ENCODE measurements at places on chromosomes 2 and 18. TPM values are rescaled to one million over a fixed set of nuclear protein-coding genes. Genes with fewer than 3 reads are reported as not detected.
A peak's percentile ranks its signal among the peaks of the same experiment; 100 is the strongest.

DNA sequence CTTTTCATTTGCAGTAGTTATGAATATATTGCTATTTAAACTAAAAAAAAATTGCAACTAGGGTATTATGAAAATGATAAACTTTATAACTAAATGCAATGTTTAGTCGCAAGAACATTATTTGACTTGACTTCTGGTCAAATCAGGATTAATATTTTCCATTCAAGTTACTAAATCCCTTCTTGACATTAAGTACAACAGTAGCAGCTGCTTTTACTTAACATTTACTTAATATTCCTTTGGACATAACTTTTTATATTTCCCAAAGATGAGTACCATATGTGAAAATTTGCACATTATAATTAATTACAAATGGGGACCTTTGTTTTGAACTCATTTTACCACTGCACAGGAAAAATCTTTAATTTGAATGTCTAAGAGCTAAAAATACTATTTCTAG is 74.0 kb downstream of the PMS1 start:
- H3K27me3 ChIP-seq: no peaks in the 10 kb centered on the region
- DNase-seq: no peak
- no peak overlapping the region for H3K27ac ChIP-seq
- no peaks in the 10 kb centered on the region for H3K36me3 ChIP-seq
- H3K4me1 ChIP-seq: no peaks in the 10 kb centered on the region

Gene CHRND
- total RNA-seq: not detected

Gene DYSF
- 10.2 TPM for total RNA-seq

Gene CD302
- total RNA-seq: 58.1 TPM

Gene GNLY
- not detected for total RNA-seq

DNA sequence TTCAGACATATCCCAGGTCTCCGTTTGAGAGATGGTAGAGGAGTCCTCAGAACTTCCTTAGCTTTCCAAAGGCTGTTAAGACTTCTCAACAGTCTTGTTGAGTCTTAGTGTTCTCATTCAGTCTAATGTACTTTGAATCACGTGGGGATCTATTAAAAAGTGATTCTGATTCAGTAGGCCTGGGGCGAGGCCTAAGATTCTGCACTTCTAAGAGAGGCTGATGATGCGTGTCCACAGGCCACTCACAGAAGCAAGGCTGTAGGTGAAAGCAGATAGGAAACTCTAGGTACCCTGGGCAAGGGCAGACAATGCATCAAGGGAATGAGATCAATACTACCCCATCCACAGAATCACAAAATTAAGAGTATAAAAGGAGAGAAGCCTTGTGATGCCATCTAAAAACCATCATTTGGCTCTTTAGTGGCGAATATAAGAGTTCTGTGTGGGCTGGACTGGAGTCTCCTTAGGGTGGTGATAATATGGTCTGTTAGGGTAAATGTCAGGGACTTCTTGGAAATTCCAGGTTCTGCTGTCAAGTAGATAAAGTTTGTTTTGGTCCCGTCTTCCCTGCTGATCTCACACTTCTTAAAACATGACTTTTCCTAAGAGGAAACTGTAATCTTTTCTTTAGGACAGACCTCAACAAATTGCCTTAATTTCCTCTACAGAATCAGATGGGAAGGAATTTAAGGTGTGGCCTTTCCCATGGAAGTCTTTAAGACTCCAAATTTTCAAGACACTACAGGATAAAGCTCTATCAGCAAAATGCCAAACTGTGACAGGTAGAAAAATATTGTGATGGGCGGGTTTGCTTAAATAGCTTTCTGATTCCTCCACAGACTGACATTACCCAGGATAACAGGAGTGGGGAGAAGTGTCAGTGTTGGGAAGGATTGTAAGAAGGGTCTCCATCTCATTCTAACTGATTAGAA is 45.7 kb upstream of the NEMP2 start:
- H3K36me3 ChIP-seq: no peaks in the 10 kb centered on the region
- no peaks in the 10 kb centered on the region for H3K27me3 ChIP-seq
- no peak overlapping the region for H3K4me3 ChIP-seq
- no peak for DNase-seq
- peaks cover 10% of the 10 kb centered on the region for H3K4me1 ChIP-seq

Gene ASXL3
- total RNA-seq: 1.0 TPM

DNA sequence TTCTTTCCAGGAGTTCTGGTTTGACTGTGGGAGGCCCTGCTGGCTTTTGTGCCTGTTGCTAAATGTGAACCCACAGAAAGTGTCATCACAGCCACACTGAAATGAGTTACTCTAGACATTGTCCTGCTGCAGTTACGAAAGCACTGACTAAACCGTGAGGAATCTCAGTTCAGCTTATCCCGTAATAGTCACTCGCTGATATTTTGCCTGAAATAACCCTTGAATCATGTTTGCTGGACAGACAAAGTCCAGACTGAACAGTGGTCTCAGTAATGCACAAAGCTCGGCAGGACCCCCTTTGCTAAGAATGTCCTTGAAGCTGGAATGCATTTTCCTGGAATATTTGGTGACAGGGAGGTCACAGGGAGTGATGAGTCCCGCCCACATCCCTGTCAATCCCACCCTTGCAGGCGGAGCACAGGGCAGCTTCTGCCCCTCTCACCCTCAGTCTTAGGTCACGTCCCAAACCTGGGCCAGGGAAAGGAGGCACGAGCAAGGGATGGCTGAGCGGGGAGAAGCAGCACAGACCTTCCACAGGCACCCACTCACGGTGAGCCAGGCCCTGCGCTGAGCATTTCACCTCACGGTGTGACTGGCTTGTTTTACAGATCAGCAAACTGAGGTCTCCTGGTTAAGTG is 53.4 kb downstream of the ADI1 start:
- no peaks in the 10 kb centered on the region for H3K27me3 ChIP-seq
- peaks cover 8% of the 10 kb centered on the region for H3K4me1 ChIP-seq
- H3K27ac ChIP-seq: peak overlapping the region; percentile 61

- no peaks in the 10 kb centered on the region for H3K27me3 ChIP-seq
- H3K4me3 ChIP-seq: no peak overlapping the region
- no peaks in the 10 kb centered on the region for H3K4me1 ChIP-seq
- H3K36me3 ChIP-seq: no peaks in the 10 kb centered on the region
These were observed 40.8 kb upstream of the CFAP36 start for GRCh38 chr2:55478610-55479304.

Gene RTP5
- not detected for total RNA-seq

DNA sequence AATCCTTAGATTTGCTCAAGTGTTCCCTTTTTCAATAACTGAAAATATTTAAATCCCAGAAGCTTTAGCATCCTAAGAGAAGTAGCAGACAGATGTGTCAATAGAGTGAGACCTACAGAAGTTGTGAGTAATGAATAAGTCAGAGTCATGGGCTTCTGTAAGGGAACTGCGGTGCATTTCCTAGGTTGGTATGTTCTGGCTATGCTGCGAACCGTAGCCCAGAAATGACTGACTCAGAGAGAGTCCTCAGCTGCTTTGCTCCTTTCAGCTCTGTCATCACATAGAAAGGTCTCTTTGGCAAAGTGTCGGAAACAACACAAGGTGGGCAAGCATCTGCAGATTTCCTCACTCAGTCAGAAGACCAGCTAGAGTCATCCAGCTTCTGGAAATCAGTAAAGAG is 297.1 kb downstream of the ARHGAP15 start:
- H3K36me3 ChIP-seq: no peaks in the 10 kb centered on the region
- H3K4me1 ChIP-seq: no peaks in the 10 kb centered on the region
- no peak overlapping the region for H3K27ac ChIP-seq
- no peak overlapping the region for H3K4me3 ChIP-seq

DNA sequence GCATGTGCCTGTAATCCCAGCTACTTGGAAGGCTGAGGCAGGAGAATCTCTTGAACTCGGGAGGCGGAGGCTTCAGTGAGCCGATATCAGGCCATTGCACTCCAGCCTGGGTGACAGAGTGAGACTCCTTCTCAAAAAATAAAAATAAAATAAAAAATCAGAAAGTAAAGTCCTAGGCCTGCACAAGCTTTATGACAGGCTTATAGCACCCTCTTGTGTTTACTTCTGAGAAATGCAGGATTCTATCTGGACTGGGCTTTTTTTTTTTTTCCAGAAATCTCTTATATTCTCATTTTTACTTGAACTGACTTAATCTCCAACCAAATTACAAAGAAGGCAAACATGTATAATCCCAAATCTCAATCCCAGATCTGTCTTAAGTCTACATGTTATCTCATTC is 26.1 kb upstream of the REG3G start:
- H3K4me3 ChIP-seq: no peak overlapping the region
- H3K36me3 ChIP-seq: no peaks in the 10 kb centered on the region
- H3K4me1 ChIP-seq: no peaks in the 10 kb centered on the region

Gene SMYD1
- total RNA-seq: 0.07 TPM

DNA sequence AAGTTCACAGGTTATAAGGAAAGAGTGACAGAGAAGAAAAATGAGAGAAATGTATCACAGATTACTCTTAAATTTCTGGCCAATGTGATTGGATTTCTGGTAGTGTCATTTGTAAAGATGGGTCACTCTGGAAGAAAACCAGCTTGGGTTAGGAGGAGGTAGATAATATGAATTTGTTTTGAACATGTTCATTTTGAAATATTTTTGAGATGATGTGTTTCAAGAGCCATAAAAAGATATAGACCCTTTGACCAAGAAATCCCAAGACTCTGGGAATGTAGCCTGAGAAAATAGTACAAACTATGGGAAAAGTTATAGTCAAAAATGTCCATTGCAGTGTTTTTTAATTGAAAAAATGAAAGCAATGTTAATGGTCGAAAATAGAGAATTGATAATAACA is 70.7 kb downstream of the CALCRL start:
- no peaks in the 10 kb centered on the region for H3K27me3 ChIP-seq
- no peak overlapping the region for H3K4me3 ChIP-seq
- H3K36me3 ChIP-seq: no peaks in the 10 kb centered on the region
- no peak for DNase-seq
- no peaks in the 10 kb centered on the region for H3K4me1 ChIP-seq

DNA sequence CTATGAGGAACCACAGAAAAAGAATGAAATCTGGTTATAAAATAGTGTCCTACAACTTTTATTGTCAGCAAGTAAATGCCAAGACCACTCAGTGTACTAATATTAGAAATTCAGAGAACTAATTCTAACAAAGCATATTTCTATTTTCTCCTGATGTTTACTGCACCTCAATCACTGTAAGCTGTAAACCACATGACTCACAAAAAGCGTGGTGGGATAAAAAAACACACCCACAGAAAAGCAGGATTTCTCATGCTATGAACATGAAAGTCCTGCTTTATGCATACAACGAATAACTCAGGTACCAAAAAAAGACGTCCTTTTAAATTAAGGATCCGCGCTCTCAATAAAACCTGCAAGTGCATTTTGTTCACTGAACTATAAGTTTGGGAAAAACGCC is 797 bp downstream of the TXNL4A start:
- DNase-seq: no peak
- no peaks in the 10 kb centered on the region for H3K4me1 ChIP-seq
- H3K4me3 ChIP-seq: peak overlapping the region; percentile 76
- H3K36me3 ChIP-seq: no peaks in the 10 kb centered on the region

DNA sequence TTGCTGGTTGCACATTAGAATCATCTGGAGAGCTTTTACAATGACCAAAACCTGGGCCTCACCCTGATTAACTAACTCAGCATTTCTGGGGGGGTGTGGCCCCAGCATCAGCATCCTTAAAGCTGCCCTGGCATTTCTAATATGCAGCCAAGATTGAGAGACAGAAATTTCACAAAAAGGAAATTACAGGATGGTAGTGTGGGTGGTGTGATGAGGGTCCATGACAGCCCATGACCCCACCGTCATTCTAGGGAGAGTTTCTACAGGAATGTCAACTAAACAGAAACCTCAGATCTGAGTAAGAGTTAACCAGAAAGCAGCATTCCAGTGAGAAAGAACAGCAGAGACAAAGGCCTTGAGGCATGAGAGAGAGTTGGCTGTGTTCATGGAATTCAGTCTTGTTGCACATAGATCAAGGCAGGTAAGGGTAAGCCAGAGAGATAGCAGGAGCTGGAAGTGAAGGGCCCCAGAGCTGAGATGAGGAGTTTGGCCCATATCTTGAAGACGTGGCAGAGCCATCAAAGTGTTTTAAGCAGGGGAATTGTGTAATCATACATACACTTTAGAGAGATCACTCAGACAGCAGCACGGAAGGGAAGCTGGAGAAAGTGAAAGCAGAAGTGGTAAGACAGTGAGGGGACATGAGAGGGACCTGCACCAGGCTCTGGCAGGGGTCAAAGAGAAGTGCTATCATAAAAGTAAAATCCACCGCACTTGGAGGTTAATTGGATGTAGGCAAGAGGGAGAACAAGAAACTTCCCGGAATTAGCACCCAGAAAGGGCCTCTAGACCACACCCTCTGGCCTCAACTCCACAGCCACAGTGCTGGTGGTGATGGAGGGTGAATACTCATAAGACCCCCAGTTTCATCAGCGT is 7.8 kb upstream of the TRABD2A start:
- H3K27ac ChIP-seq: peak overlapping the region; percentile 34
- no peaks in the 10 kb centered on the region for H3K27me3 ChIP-seq
- H3K36me3 ChIP-seq: no peaks in the 10 kb centered on the region
- H3K4me1 ChIP-seq: no peaks in the 10 kb centered on the region
- no peak overlapping the region for H3K4me3 ChIP-seq
- DNase-seq: no peak

- no peak overlapping the region for H3K4me3 ChIP-seq
- H3K4me1 ChIP-seq: peaks cover 6% of the 10 kb centered on the region
- peak overlapping the region; percentile 54 for H3K27ac ChIP-seq
- no peaks in the 10 kb centered on the region for H3K27me3 ChIP-seq
- H3K36me3 ChIP-seq: no peaks in the 10 kb centered on the region
These were observed 298.6 kb downstream of the MEIS1 start for GRCh38 chr2:66733364-66733999.

Gene FBLN7
- 4.4 TPM for total RNA-seq

Gene NAT8
- not detected for total RNA-seq

DNA sequence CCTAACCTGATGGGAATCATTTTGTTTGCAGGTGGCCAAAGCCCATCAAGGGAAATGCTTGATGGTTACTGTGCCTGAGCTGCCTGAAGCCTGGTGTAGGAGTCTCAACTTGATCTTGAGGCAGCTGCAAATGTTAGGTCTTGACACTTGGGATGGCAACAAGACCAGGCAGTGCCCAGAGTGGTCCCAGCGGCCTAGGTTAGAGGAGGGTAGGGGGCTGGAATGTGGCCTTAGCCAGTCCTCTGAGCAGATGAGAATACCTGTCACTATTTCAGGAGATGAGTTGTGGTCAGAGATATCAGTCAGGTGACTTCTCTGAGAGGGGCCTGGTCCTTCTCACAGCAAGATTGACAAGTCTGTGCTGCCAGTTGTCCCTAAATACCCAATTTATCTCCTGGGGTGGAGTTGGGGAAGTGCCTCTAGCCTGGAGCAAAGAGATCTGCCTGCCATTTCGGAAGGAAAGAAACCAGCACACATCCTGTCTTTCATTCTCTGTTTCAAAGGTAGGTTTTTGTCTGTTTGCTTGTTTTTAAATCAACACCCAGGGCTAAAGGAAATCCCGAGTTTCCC is 13.4 kb downstream of the SPTBN1 start:
- H3K4me1 ChIP-seq: peaks cover 24% of the 10 kb centered on the region
- H3K4me3 ChIP-seq: no peak overlapping the region
- peak overlapping the region; percentile 80 for H3K27ac ChIP-seq
- H3K27me3 ChIP-seq: no peaks in the 10 kb centered on the region
- no peaks in the 10 kb centered on the region for H3K36me3 ChIP-seq
- no peak for DNase-seq

Data from uterus (tissue), 4 donors.